ENCODE measurements at places on chromosomes 12 and 14.

DNA sequence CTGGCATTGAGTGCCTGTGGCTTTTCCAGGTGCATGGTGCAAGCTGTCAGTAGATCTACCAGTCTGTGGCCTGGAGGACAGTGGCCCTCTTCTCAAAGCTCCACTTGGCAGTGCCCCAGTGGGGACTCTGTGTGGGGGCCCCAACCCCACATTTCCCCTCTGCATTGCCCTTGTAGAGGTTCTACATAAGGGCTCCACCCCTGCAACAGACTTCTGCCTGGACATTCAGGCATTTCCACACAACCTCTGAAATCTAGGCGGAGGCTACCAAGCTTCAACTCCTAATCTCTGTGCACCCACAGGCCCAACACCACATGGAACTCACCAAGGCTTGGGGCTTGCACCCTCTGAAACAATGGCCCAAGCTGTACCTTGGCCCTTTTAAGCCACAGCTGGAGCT lies 102.7 kb upstream of the PLEKHG7 start:
- no peak for DNase-seq

GRCh38 chr12:123131879-123132402 lies 18.9 kb downstream of the PITPNM2 start:
- DNase-seq: no peak

DNA sequence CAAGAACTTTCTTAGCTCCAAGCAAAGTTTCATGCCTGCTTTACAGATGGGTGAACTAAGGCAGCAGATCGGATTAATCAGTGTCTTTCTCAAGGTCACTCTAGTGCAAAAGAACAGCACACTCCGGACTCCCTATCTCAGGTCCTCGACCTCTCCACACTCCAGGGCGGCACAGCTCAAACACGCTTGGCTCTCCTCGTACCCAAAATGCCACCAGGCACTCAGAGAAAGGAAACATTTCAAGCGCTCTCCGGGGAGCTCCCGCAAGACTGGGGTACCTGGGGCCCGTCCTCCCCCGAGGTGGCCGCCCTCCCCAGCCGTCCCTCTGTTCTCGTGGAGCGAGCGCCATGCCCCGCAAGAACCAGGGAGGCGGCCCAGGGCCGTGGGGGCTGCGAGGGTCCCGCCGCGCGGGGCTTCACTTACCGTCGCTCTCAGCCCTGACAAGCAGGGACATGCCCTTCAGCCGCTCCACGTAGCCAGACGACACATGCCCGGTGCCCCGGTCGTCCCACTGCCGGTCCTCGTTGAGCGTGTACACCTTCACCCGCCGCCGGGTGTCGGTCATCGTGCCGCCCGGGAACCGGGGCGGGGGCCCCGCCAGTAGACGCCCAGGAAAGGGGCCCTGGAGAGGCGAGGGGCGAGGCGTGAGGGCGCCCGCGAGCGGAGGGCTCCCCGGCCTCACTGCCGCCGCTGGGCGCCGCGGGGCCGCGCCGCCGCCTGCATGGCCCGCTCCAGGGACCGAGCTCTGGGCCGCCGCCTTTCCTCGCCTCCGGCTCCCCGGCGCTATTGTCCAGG lies 830 bp downstream of the PPP4R3A start:
- no peak for DNase-seq

DNA sequence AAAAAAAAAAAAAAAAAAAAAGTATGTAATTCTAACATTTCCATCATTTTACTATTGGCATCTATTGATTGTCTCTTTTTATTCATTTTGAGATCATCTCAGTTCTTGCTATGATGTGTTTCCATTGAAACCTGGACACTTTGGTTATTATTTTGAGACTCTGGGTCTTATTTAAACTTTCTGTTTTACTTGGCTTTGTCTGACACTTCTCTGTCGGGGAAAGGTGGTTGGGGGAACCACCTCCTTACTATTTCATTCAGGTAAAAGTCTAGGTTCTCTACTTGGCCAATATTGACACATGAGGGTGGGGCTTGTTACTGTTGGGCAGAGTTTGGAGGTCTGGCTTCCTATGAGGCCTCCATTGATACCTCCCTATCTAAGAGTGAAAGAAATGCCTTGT lies 228.0 kb downstream of the NRXN3 start:
- no peak for DNase-seq

DNA sequence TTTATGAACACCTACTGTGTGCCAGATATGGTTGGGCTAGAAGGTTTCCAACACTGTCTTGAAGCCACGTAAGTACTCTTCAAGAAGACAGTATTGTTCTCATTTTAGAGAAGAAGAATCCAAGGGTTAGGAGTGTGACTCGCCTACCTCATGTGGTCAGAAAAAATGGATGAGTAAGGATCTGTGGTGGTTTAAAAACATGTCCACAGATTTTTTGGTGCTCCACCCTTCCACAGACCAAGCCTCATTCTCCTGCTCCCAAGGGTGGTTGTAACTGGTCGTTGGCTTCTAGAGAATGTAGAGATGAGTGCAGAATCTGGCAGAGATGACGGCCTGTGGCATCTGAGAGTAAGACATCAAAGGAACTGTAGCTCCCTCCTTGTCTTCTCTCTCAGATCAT lies 30.3 kb upstream of the TTC7B start:
- DNase-seq: no peak

DNA sequence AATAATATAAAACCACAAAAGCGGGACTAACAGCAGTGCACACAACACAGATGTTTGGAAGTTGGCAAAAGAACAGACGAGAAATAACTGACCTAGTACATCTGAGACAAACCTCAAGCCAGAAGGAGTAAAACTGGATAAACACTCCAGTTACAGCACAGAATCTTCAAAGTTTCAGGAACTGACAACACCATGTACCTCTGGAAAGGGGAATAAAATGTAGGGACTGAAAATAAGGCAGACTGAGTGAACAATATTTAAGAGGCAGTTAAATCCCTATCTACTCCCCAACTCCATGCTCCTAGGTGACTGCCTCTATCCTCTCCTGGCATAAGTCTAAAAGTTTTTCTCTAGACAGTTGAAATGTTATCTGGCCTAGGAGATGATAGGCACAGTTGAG lies 57.9 kb downstream of the ZFYVE21 start:
- no peak for DNase-seq

DNA sequence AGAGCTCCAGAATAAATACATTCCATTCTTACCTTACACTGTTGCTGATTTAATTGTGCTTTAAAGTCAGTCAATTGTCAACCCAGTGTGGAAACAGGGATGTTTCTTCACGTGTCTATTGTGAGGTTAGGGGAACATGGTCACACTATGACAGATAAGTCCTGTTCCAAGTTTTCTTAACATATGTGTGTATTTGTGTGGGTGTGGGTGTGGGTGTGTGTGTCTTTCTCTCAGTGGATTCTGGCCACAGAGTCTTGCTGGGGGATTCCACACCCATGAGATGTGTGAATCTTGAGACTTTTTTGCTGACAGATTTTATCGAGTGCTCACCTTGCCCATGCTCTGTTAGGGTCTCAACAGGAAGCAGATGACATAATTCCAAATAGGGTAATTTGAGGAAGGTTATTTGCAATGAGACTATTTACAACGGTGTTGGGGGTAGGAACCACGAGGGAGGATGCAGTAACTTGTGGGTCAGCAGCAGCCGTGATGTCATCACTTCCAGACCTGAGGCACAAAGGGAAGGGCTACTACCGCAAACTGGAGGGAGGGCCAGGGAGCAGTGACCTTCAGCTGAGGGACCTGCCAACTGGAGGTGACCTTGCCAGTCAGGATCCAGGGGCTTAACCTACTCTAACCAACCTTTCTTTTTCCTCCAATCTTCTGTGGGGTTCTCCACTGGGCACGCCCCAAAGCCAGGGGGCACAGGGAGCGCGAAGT lies 1.9 kb upstream of the VRK1 start:
- DNase-seq: no peak

DNA sequence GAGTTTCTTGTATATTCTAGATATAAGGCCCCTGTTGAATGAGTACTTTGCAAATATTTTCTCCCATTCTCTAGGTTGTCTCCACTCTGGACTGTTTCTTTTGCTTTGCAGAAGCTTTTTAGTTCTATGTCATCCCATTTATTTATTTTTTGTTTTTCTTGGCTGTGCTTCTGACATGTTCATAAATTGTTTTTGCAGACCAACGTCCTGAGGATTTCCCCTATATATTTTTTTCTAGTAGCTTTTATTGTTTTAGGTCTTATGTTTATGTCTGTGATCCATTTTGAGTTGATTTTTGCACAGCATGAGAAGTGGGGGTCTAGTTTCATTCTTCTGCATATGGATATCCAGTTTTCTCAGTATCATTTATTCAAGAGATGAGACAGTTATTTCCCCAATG lies 70.4 kb upstream of the BTG1 start:
- no peak for DNase-seq

GRCh38 chr14:81453166-81453766 lies 53.1 kb upstream of the STON2 start:
- peak; percentile 61 for DNase-seq

DNA sequence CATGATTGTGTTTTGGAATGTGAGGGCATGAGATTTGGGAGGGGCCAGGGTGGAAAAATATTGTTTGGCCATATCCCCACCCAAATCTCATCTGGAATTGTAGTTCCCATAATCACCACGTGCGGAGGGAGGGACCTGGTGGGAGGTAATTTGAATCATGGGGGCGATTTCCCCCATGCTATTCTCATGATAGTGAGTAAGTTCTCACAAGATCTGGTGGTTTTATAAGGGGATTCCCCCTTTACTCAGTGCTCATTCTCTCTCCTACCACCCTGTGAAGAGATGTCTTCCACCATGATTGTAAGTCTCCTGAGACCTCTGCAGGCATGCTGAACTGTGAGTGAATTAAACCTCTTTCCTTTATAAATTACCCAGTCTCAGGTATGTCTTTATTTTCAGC lies 15.7 kb downstream of the OR10P1 start:
- no peak for DNase-seq

Data from G401 (cell line).